ELR (cell line): ENCODE measurements at places on chromosomes 5 and 9.
A peak's percentile ranks its signal among the peaks of the same experiment; 100 is the strongest.

DNA sequence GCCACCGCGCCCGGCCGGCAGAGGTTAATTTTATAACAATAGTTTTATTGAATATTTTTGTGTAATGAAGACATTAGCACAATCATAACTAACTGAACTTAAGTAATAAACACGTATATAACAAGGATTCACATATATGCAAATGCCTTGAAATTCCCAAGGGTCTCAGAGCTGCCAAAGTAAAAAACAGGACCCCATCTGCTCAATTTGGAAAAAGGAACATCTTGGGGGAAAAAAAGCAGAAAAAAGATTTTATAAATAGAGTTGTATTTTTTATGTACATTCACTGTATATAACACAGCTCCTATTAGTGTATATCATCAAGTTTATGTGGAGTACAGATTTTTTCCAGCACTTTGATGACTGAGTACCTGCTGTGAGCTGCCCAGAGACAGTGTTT is 366.7 kb downstream of the BRINP1 start:
- no peak for DNase-seq

GRCh38 chr9:81979196-81979595 is 9.4 kb upstream of the SPATA31D1 start:
- DNase-seq, result no peak

GRCh38 chr5:149799965-149800516 is 69.9 kb downstream of the PPARGC1B start:
- DNase-seq, result no peak

DNA sequence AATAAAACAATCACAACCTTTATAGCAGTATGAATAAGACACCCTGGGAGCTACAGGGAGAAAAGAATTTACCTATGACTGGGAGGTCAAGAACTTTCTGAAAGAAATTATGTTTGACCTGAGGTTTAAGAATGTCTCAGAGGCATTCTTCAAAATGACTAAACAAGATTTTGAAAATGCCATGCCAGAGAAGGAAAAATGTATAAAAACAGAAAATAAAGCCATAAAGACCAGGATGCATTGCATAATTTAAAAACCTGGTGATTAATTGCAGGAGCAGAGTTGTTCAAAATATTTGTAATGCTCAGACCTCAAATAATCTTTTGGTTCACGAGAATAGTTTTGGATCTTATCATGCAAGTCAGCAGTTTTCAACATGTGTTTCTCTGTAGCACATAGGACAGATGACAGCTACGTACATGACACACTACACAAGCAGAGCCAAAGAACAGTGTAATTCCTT is 954.7 kb upstream of the ARRDC3 start:
- peak; percentile 28 for DNase-seq

GRCh38 chr9:133134388-133135145 is 13.5 kb upstream of the RALGDS start:
- peak; percentile 35 for DNase-seq

- DNase-seq, result no peak
Measured at GRCh38 chr5:71652349-71652748, 65.2 kb downstream of the MCCC2 start.

DNA sequence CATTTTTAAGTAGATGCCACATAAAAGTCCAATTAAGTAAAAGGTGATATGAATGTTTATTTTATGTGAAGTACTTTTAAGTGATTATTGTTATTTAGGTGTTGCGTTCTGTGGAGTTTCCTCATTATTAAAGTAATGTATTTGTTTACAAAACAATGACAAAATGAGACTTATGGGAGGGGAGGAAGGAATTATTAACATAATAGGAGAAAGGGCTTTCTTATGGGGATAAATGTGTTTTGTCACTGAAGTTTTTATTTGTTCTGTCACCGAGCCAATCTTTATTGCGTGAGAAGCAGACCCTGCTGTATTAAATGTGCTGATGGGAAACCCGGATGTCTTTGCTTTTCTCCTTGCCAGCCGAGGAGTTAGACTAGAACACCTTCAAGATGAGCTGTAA is 44.5 kb downstream of the TRIO start:
- DNase-seq, result no peak

- DNase-seq, result no peak
Measured at GRCh38 chr9:101590901-101591300, 3.9 kb downstream of the PPP3R2 start.

DNA sequence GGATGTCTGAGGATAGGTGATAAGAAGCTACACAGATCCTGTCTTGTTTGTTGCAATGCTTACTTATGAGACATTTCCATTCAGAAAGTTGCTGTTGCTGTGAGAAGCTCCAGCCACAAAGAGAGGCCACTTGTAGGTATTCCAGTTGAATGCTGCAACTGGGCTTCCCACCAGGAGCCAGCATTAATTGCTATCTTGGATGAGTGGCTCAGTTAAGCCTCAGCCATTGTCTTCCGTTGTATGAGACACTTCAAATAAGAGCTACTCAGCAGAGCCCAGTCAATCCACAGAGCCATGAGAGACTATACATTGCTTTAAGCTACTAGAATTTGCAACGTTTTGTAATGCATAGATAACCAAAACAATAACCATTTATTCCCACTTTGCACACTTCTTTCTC is 104.3 kb upstream of the ARRDC3 start:
- DNase-seq, result no peak

GRCh38 chr5:5523066-5523505 is 100.6 kb downstream of the ICE1 start:
- DNase-seq, result peak; percentile 59

DNA sequence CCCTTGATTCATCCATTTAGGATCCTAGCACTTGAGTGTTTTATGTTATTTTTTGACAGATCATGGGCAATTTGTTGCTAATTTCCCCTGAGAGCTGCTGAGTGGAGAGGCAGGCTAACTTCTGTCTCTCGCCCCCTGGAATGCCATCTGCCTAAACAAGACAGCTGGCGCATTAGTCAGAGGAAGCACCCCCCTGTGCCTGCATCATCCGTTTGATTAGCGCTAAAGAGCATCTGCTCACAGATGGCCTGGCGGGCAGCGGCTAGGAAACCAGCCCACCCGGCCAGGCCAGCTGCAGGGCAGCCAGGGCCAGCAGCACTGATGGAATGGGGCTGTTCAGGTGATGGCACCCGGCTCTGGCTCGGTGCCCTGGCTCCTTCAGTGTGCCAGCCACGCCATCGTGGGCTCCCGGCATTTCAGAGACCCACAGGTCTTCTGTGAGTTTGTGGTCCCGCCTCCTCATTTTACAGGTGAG is 22.9 kb upstream of the ASS1 start:
- DNase-seq, result peak; percentile 89

DNA sequence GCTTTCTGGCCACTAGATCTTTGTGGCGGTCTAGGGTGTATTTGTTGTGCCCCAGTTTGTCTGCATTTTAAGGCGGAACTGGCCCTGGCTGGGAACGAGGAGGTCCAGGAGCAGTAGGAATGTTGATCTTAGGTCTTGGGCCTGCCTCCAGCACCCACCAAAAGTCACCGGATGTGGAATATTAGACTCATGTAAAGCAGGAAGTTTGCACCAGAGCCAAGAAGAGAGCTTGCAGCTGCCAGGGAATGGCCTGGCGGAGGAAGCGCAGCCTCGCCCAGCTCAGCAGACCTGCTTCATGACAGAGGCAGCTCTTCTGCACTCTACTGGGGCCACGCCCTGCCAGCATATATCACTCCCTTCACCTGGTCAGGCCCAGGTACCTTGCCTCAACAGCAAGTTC is 3.3 kb downstream of the GPX3 start:
- DNase-seq, result peak; percentile 24

DNA sequence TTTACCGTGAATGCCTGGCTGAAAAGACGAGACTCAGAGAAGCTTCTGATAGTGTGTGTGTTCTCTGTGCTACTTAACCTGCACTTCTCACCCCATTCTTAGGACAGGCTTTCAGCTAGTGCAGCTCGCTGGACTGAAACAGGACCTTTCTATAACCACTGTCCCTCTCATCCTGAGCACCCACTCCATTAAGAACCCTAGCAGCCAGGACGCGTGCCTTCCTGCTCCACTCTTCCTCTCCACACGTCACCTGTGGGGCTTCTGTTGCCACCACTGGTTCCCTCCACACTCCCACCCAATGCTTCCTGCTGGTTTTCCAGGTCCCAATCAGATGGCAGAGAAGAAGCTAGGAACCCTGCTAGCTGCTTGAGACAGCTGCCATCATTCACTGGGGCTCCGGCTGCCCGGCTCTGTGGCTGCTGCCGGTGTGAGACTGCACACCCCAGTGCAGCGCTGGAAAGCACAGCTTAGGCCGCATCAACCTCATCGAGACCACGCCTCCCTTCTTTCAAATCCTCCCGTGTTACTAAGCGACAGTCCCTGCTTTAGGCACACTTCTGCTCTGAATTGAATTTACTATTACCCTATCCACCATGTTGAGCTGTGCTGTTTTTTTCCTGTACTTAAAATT is 44.0 kb downstream of the RNF130 start:
- DNase-seq, result no peak

DNA sequence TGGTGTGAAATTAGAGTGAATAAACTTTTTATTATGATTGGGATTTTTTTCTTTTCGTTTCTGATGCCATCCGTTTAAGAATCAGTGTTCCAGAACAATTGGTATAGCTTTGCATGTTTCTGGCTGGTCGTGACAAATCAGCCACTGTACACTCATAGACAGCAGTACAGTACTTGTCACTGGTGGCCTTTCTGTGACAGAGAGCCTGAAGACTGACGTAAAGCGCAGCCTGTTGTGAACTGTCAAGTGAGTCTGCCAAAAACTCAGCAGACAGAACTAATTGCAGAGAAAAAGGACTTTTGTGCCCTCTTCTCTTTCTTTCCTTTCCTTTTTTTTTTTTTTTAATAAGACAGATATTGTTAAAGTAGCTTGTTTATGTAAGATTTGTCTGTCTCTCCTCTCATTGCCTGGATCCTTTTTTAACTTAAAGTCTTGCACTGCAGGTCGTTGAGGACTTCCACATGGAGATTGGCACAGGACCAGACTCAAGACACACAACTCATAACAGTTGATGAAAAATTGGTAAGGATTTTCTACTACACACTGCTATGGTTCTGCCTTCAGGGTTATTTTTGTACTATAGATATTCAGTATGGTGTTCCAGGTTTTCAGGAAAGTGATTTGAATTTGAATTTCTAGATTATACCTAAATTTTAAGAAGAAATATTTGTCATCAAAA is 42.7 kb downstream of the NDUFS4 start:
- no peak for DNase-seq

- DNase-seq, result no peak
Measured at GRCh38 chr5:116382874-116383266, 191.8 kb downstream of the SEMA6A start.

DNA sequence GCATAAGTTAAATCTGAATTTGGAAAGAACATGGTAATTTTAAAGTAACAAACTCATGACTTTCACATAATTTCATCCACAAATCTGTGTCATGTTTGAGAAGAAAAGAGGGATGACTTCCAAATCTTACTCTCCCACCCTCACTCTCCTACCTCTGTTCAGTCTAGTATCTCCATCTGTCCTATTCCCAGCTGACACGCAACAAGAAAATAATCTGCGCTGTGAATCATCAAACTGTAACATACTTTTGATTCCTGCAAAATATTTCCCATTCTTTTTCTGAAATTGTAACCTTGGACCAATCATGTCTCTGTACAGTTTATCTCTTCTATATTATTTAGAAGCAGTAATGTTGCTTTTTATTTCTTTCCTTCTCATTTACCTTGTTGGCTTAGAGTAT is 91.4 kb downstream of the SLC12A2 start:
- DNase-seq, result peak; percentile 52

DNA sequence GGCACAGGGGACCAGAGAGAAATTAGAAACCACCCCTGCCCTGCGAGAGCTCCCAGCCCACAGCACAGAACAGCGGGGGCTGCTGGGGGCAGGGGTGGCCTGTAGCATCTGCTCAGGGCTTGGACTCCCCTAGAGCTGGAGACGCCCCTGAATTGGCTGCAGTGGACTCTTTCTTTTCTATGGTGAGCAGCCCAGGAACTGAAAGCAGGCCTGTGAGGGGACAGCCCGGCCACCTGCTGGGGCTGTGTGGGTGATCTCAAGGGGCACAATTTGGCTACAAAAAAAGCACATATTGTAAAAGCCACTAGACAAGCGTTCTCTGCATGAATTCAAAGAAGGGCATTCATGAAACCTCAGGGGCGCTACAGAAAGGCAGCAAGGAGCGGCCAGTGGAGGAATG is 57.5 kb upstream of the ICE1 start:
- DNase-seq, result no peak

DNA sequence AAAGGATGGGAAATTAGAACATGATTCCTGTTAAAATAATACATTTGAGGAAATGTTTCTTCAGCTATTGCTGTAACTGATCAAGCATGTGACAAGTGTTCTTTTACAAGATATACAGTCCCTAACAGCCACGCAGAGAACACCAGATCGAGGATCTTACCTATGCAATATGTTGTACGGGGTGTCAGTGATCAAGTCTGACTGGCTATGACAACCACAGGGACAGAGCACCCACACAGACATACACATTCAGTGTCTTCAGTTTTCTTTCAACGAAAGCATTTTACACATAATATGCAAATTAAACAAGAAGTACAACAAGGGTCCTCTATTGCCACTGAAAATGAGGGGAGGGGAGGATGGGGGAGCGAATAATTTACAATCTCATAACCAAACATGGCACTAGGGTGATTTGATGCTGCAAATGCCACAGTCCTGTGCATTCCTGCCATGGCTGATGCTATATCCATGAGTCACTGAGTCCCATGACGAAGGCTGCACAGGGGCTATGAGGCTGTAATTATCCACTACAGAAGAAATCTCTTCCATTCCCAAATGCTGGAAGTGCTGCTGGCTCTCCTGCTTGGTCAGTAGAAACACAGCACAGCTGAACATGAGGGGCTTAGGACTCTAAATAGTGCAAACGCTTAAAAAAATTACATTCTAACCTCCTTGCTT is 118.2 kb downstream of the KLHL3 start:
- DNase-seq, result peak; percentile 80

- DNase-seq, result no peak
Measured at GRCh38 chr5:148839960-148840359, 13.5 kb downstream of the ADRB2 start.

GRCh38 chr5:71695071-71695470 is 24.0 kb upstream of the CARTPT start:
- no peak for DNase-seq

GRCh38 chr9:121169094-121169601 is 32.5 kb downstream of the RAB14 start:
- DNase-seq, result peak; percentile 47

- no peak for DNase-seq
Measured at GRCh38 chr5:36629729-36630128, 23.3 kb downstream of the SLC1A3 start.

- no peak for DNase-seq
Measured at GRCh38 chr5:16975950-16976624, 40.0 kb upstream of the MYO10 start.

- no peak for DNase-seq
Measured at GRCh38 chr5:17088051-17088450, 129.4 kb upstream of the BASP1 start.

DNA sequence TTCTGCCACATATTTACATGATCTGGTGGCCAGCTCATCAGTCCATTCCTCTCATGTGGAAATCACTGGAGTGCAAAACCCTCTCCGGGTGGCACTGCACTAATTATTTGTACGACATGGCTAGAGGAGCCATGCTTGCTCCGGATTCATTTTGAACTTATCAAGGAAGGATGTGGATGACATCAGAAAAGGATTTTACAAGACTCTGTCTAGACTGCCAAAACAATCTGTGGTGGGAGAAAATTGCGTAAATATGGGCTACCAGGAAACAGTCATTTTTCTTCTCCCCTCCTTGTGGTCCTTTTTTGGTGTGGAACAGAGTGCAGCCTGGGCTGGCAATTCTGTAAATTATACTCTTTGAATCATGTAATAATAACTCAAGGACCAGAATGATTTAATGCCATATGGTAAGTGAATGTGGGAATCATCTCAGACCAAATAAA is 123.4 kb upstream of the IFNE start:
- DNase-seq, result peak; percentile 61
